LNCaP clone FGC (cell line): ENCODE measurements at places on chromosomes 6 and 20.
A peak's percentile ranks its signal among the peaks of the same experiment; 100 is the strongest.

DNA sequence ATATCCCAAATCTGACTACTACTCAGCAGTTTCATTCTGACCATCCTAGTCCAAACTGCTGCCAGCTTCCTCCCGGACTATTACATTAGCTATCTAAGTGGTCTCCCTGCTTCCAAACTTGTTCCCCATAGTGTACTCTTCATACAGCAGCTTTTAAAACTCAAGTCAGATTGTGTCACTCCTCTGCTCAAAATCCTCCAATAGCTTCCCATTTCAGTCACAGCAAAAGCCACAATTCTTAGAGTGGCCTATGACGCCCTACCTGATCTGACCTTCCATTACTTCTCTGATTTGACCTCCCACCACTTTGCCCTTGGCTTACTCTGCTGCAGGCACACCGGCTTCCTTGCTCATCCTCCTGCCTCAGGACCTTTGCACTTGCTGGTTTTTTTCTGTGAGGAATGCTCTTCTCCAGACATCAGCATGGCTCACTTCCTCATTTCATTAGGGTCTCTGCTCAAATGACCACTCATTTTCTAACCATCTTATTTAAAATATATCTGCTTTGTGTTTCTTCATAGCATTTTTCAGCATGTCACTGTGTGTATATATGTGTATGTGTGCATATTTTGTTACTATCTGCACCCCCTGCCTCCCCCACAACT is 111.1 kb upstream of the DTNBP1 start:
- no peak for DNase-seq

DNA sequence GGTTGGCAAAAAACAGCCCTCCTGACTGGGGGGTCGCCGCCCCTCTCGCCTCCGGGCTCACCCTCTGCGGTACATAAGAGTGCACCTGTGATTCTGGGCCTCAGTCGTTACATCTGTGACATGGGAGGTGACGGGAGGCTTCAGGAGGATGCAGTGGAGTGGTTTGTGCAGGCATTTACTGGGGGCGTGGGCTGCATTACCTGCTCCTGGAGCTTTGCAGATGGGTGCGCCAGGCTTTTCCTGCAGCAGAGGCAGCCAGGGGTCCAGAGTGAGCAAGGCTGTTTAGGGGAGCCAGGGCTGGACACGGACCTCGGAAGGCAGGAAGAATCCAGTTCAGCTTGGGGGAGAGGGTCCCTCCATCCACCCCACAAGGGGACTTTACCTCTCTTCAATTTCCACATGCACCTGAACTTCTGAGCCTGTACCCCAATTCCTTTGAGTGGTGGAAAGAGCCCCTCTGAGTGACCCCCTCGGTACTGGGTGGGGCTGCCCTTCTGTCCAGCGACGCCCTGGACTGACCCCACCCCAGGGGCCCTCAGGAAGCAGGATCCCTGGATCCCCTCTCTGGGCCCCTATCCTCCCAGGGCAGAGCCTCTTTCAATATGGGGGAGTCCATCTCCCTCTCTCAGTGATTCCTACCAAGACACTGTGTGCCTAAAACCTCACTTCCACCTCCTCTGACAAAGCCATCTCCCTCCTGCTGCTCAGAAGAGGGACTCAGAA is 134.0 kb downstream of the TAF4 start:
- DNase-seq: no peak

- no peak for DNase-seq
Observed at GRCh38 chr6:19322691-19323485, 514.3 kb upstream of the ID4 start.

- peak; percentile 70 for DNase-seq
Observed at GRCh38 chr6:125201961-125202729, 48.6 kb downstream of the TPD52L1 start.

GRCh38 chr6:98775205-98775604 is 59.2 kb upstream of the POU3F2 start:
- DNase-seq: no peak

DNA sequence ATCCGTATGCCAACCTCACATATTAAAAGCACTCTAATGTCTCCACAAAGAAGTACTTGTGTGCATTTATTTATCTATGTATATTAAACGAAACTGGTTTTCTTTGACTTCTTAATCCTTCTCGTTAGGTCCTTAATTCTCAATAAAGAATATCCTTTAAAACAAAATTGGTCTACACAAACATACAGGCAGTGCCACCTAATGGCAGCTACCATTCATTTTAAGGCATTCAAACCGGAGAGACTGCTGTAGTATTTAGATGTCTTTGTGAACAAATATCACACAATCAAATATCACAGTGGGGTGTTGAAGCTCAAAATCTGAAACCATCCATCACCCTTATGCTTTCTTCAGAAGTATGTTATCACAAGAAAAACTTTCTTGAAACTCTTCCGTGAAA is 96.6 kb upstream of the IRAK1BP1 start:
- DNase-seq: no peak

GRCh38 chr6:166905013-166905412 is 51.3 kb downstream of the RNASET2 start:
- DNase-seq: no peak

DNA sequence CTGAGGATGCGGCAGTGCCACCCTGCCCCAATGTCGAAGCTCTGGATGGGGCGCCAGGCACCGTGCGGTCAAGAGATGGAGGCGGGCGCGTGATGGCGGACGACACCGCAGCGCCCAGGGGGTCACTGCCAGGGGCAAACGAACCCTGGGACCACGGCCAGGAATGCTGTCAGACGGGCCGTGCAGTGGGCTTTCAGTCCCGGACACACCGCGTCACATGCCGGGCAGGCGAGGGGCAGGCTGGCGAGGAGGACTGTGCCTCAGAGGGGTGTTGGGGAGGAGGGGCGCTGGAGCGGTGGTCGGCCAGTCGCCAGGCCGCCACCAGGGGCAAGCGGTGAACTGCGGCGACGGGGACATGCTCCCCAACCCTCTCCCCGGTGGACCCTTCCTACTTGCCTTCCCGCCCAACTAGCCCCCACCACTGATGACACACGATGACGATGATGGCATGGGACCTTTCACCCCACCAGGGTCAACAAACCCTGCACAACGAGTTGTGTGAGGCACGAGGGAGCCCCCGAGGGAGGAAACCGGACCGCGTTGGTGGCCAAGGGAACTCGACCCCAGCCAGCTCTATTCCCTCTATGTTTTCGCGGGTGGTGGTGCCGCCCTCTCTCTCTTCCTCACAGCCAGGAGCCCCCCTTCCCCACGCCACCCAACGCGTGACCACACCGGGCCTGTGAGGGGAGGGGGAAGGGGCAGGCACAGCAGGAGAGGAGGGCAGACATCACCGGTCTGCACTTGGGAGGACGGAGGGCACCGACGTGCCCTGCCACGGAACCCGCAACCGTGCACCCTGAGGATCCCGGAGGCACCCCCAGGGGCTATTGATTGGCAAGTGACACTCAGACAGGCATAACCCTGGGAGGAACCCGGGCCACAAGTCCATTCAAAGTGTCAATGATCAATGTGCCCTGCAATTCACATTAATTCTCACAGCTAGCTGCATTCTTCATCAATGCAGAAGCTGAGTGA is 1960.9 kb upstream of the DEFB115 start:
- DNase-seq: no peak

DNA sequence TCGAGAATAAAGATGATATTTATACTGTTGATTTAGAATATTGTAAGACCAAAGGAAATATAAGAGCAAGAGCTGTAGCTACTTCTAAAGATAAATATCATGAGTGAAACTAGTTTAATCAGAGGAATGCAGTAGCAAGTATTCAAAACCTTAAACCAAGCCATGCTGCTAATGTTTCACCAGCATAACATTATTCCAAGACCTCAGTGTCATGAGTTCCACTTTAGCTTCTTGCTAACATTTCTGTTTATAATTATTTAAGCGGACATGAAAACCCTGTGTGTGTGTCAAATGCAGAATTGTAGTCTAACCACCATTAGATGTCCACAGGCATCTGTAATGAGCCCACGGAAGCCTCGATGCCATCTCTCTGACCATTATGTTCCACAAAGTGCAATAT is 752.6 kb upstream of the MARCKS start:
- DNase-seq: no peak

DNA sequence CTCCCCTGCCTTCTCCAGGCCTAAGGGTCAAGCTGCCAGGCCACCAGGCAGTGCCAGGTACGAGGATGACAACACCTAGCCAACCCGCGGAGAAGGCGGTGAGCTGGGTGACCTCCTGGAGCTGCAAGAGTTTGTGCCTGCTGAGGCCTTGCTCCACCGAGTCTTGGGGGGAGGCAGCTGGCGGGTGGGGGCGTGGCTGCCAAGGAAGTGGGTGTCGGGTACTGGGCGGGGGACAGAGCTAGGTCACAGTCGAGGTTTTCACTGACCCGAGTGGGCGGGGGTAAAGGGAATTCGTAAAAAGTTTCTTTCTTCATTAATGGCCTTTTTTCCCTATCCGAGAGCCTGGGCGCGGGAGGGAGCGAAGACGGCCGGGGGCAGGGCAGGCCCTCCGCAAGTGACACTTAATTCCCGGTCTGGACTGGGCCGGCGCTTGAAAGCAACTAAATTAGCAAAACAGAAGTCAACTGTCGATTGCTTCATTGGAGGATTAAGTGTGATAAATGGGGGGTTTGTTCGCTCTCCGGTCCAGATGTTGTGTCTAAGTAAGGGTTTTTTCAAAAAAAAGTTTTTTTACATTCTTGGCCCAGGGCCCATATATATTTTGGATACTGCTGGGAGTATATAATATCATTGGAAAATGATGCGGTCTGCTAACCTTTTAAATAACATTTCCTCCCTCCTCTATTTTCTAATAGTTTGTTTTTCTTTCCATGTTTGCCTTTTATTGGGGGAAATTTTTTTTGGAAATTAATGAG is 43.1 kb upstream of the FOXP4 start:
- no peak for DNase-seq

GRCh38 chr6:51839726-51840374 is 247.6 kb downstream of the PKHD1 start:
- DNase-seq: no peak

DNA sequence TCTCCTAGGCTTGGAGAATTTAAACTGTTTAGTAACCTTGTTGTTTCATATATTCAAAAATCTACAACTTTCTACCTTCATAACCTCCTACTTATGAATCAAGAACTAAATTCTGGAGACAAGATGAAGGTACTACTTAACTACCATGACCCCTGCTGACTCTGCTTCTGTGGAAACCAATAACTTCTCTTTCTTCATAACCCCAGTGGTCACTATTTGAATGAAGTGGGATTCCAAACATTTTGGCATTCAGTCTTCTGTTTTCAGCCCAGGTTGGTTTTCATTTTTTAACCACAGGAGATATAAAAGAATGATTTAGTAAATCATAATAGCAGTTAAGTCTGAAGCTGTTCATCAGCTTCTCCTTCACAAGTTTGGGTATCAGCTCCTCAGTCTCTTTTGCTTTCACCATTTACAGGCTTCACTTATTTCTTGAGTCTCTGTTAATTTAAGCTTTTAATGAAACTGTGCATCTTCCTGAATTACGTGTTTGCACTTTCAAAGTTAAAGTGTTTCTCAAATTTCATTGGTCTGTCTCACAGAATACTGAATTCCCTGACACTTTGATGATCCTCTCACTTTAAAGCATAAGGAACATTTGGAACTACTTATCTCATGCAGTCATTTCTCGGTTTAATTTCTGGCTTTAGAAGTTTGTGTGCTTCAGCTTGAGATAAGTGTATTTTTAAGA is 9.5 kb downstream of the SENP6 start:
- no peak for DNase-seq

GRCh38 chr20:12594410-12595088 is 414.2 kb upstream of the SPTLC3 start:
- no peak for DNase-seq

DNA sequence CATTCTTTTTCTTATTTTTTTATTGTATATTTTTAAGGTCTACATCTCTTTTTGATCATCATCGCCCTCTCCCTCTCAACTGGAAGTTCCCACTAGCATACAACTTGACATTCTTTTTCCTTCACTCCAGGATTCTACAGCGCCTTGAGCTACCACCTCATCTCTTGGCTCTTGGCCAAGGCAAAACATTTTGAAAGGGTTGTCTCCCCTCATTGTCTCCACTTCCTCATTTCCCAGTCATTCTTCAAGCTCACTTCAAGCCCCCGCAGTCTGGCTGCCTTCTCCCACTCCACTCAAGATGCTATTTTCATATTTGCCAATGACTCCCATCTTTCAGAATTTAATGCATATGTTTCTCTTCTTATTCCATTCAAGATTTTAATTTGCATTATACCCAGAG is 63.0 kb downstream of the OPN5 start:
- DNase-seq: no peak

- DNase-seq: no peak
Observed at GRCh38 chr20:20139403-20139802, 87.1 kb downstream of the CFAP61 start.

GRCh38 chr20:56465997-56466396 is 2.4 kb upstream of the RTF2 start:
- DNase-seq: no peak

- DNase-seq: no peak
Observed at GRCh38 chr6:71347119-71347518, 58.5 kb downstream of the OGFRL1 start.

- DNase-seq: no peak
Observed at GRCh38 chr6:133130863-133131262, 110.3 kb upstream of the EYA4 start.

- no peak for DNase-seq
Observed at GRCh38 chr20:31710423-31711108, 12.1 kb downstream of the BCL2L1 start.

GRCh38 chr6:5250911-5251310 is 9.8 kb downstream of the LYRM4 start:
- DNase-seq: no peak

- DNase-seq: no peak
Observed at GRCh38 chr6:3630258-3630835, 121.2 kb downstream of the PXDC1 start.

DNA sequence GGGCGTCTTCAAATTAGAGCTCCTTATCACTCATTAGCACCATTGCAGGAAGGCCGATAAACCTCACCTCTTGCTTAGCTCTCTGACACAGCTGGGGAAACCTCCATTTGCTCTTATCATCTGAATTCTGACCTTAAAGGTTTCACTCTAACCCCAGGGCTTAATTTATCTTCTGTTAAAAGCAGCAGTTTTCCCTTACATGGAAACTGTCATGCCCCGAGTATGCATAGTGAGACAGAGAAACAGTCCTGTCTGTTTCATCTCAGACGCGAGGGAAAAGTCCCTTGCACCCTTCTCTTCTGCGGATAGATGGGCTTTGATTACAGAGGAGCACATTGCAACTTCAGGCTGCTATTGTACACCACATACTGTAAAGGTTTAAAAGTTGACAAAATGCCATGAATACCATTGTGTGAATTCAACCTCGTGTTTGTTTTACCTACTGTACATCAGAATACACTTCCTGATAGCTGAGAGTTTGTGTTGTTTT is 191.5 kb upstream of the BMP2 start:
- DNase-seq: no peak

GRCh38 chr6:36560822-36561221 is 13.5 kb upstream of the STK38 start:
- no peak for DNase-seq

- no peak for DNase-seq
Observed at GRCh38 chr6:75600768-75601167, 912 bp upstream of the SENP6 start.

GRCh38 chr6:157645201-157645795 is 177.7 kb upstream of the SNX9 start:
- no peak for DNase-seq

- no peak for DNase-seq
Observed at GRCh38 chr20:41248368-41249024, 69.0 kb downstream of the ZHX3 start.

GRCh38 chr20:4613184-4613583 is 108.5 kb upstream of the PRND start:
- DNase-seq: no peak

- DNase-seq: no peak
Observed at GRCh38 chr20:44805979-44806620, 4.2 kb downstream of the RIMS4 start.
